ENCODE measurements at places on chromosomes 11 and 22.

DNA sequence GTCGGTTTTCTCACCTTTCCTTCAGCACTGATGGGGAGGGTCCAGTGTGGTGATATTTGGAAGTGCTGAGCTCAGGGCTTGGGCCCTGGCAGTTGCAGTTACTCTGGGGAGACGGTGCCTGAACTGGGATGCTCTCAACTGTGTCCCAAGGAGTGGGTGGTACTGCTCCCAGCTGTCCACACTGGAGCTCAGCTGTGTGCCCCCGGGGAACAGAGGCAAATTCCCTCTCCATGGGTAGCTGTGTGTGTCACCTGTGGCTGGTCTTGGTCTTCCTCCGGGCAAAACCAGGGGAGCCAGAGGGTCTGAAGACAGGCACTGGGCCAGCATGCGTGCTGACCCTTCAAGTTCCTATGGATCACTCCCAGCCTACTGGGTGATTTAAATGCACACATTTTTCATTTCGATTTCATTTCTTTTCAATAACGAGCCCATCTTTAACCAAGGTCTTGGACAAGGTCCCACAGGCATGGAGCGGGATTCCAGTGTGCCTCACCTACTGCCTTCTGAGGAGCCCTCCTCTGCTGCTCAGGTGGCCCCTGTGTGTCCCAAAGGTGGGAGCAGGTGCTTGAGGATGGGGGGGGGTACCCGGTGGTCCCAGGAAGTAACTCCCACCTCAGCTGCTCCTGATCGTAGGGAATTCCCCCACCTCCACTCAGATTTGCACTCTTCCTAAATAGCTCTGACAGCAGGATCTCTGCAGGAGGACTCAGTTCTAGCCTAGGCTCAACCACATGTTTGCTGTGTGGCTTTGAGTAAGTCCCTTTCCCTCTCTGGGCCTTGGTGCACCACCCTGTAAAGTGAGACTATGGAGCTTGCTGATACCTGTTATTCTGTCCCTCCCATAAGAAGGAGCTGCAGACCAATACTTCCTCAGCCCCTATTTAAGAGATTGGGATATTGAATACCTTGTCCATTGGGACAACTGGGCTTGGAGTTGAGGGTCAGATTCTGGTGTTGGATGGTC is 16.8 kb downstream of the PRDM11 start:
- no peak for DNase-seq

DNA sequence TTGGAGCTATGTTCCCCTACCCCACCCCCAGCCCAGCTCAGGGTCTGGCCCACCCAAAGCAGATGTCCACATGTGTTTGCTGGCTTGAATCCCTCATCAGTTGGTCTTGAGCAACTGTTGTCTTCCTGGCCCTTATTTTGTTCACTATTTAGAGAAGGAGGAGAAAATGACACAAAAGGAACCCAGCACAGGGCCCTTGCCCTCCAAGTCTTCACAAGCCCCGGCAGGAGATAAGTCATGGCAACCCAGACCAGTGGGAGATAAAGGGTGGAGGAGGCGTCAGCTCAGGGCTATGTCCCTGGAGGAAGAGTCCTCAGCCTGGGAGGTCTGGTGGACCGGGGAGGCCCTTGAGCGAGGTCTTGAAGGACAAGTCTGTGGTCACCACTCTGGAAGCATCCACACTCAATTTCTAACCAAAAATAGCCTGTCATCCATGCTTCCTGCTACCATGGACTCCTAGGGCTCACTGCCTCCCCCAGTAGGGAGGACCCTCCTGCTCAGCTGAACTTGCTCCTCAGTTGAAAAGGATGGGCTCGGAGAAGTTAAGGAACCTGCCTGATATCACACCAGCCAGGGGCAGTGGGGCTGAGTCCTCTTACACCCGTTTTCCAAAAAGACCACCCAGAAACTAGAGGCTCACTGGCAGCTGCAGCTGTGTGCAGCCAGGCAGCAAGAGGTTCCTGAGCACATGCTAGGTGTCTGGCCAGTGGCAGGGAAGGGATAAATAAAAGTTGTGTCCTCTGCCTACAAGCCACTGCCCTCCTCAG is 1.8 kb upstream of the RAB3IL1 start:
- DNase-seq: no peak

DNA sequence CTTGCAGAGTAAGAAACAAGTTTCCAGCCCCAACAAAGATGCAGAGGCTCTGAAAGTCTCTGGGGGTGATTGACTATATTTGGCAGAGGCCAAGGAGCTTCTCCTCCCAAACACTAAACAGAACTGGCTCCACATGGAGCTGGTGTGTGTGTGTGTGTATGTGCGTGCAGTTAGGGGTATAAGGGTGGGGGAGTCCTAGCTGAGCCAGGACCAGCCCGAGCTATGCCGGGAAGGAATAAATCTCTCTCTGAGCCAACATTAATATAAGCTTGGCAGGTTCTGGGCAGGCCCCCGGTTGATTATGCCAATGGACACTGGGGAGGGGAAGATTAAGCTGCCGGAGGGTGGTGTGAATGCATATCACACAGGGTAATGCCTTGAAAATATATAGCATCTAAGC is 324.2 kb downstream of the MIAT start:
- no peak for DNase-seq

DNA sequence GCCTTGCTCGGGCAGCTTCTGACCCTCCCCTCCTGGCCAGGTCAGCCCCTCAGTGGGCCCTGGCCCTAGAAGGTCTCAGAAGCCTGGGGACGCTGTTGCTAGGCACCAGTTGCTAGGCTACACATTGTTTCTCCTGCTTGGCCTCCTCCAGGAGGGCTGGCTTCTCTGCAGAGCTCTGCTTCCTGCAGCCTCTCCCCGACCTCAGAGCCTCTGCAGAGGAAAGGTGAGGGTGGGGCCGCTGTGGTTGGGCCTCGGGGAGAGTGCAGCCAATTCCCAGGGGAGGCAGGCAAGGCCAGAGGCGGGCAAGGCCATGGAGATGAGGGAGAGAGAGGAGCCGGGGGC is 27.6 kb upstream of the LRRC10B start:
- DNase-seq: no peak

- DNase-seq: no peak
These were observed 25.6 kb downstream of the TRIM29 start for GRCh38 chr11:120112174-120112796.

DNA sequence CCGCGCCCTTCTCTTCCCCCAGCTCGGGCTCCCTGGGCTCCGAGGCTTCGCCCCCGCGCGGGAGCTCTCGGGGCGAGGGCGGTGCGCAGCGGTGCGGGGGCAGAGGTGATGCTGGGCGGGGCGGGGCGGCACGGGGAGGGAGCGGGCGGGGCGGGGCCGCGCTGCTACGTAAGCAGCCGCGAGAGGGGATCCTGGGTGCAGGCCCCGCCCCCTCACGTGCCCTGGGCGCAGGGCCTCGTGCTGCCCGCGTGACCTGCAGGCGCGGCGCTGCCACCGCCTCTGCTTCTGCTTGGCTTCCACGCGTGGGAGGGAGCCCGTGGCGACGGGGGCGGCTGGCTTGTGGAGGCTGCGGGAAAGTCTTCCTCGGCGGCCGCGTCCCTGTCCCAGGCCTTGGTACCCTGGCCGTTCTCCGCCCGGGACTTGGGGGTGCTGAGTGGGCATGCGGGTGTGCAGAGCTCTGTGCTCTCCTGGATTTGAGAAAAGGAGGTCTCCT is 132.6 kb upstream of the HSD17B12 start:
- no peak for DNase-seq

GRCh38 chr11:84914511-84914910 is 712.6 kb downstream of the DLG2 start:
- DNase-seq: no peak

DNA sequence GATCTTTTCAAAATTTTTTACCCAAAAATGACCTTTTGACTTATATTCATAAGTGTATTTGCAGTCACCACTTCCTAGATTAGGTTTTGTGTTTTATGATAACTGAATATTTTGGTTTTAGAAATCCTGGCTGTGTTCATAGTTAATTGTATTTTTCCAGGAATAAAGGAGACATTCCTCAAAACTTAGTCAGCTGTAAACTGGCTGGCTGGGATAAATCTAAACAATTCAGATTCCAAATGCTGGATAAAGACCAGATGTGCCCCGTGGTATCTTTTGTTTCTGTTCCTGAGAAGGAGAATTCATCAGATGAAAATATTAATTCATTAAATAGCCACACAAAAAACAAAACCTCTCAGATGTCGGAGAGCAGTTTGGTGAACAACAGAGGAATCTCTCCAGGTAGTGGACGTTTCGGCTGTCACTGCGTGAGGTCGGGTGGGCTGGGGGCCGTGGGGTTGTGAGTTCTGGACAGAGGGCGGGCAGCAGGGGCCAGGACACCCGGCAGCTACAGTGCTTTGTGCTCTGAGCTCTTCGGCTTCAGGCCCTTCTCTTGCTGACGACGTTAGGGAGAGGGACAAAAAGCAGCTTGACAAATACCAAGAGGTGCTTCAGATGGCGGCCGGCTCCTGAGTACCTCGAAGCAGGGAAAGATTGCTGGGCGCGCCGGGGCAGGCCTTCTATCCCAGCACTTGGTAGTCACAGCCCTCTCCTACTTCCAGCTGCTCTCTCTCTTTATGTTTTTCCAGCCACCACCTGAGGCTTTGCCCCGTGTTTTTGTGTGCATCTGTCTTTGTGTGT is 24.6 kb downstream of the MOV10L1 start:
- no peak for DNase-seq

DNA sequence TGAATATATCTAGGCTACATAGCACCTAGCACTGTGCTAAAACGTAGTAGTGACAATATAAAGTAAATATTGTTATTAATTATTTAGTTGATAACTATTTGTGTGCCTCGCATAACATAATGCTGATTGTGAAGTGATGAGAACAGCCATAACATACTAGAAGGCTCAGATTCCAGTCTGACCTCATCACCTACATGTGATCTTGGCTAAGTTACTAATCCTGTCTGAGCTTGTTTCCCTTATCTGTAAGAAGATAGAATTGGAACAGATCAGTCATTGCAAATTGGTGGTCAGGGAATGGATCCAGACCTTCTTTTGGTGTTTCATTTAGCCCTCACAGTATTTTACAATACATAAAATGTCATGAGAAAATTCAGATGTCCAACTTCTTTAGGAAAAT is 103.4 kb upstream of the SEZ6L start:
- DNase-seq: no peak

GRCh38 chr11:75594211-75594610 is 32.2 kb downstream of the SERPINH1 start:
- no peak for DNase-seq

DNA sequence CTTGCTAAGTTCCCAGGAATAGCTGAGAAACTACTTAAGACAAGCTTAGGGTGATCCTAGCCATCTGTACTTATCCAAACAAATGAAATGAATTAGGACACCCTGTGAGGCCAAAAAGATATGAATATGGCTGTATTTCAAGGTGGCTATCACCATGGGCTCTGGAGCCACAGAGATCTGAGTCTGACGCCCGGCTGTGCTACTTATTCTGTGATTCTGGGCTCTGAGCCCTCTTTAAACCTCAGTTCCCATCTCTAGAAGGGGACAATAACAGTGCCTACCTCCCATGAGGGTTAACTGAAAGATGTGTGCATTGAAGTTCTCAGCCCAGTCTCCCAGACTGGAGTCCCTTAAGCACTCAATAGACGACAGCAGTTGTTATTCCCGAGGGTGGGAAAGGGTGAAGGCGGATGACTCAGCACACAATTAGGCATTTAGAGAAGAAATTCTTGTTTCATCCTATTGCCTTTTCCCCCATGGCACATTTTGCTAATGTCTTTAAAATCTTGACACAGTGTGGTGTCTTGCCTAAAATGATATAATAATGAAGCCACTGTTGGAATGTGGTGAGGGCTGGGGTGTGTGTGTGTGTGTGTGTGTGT is 132.5 kb downstream of the ADAMTS15 start:
- DNase-seq: no peak

GRCh38 chr11:19577391-19577975 is 135.2 kb upstream of the NAV2 start:
- DNase-seq: peak; percentile 23

GRCh38 chr11:13705710-13706109 is 37.2 kb downstream of the FAR1 start:
- no peak for DNase-seq

DNA sequence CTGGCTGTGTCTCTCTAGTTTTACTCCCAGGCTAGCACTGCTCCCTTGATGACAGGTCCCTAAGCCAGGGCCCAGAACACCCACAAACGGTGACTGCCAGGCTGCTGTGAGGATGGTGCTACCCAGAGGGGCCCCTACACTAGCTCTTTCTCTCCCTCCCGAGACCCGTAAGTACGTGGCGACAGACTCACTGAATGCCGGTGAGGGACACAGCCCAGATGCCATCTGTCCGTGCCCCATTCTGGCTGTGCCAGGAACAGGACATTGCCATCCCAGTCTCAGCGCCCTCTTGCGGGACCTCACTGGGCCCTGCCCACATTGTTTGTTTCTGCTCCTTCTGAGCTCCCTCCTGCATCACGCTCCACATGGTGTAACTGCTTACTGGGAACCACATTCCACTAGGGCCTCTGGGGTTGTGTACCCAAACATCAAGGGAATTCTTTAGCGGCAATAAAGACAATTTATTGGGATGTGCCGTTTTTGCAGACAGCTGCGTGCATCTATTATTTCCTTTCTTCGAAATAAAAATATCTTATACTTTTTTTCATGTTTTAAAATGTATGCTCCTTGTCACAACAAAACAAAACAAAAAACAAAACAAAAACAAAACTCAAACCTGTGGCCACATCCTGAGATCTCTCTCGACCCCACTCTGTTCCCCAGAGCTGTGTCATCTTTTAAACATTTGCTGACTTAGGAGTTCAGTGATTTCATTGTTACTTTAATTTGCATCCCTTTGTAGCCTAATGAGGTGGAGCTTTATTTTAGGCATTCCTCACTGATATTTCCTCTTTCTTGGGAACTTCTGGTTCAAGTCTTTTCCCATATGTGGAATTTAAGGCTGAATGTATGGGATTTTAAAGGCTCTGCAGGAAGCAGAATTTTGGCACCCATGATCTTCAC is 4.4 kb upstream of the TPCN2 start:
- DNase-seq: peak; percentile 89

GRCh38 chr11:76160856-76161255 is 45.4 kb downstream of the WNT11 start:
- DNase-seq: no peak

Data from cerebellar nuclear complex (tissue), 1 donor.